IMR-90 (cell line): ENCODE measurements at places on chromosomes 3 and 15. TPM values are rescaled to one million over a fixed set of nuclear protein-coding genes. Genes with fewer than 3 reads are reported as not detected.

GRCh38 chr15:33145447-33145846, 49.1 kb downstream of the FMN1 start:
- no peak for DNase-seq

Gene GATA2
- 2.2 and 2.8 TPM in 2 replicates for total RNA-seq

Gene PAK6
- not detected in 2 replicates for total RNA-seq

Gene GPR171
- not detected in 2 replicates for total RNA-seq
